HFF-Myc (cell line): ENCODE measurements at places on chromosomes 11 and 22.

- DNase-seq = no peak
These were observed 24.1 kb upstream of the ZDHHC13 start for GRCh38 chr11:19092850-19093249.

DNA sequence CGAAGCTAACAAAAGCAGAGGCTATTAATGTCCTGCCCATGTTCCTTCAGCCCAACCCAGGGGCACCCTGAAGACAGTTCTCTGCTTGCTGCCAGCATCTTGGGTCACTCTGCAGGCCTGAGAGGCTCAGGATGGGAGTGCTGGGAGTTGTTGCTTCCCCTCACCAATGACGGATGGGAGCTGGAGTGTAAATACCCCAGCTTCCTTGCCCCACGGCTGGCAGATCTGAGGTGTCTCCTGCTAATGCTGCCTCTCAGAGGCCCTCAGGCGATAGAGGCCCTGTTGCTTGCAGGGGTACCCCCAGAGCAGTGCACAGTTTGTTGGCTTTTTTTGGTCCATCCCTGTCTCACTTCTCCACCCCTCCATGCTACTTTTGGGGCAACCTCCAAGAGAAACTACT lies 32.9 kb downstream of the IFT27 start:
- no peak for DNase-seq

DNA sequence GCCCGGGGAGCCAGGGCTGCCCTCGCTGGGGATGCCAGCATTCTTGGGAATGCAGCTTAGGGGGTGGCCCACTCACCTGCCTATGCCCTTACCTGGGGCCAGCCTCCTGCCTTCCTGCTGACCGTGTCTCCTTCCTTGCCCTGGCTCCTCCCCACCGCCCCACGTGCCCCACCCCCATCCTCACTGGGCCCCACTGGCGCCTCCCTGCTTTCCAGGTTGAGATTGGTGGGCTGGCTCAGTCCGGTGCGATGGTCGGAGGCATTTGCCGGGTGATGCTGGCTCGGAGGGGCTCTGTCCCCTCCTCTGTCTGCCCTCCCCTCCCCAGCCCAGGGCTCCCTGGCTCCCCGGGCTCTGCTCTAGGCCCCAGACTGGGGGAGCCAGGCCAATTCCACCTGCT lies 34.1 kb upstream of the GRAMD4 start:
- no peak for DNase-seq

DNA sequence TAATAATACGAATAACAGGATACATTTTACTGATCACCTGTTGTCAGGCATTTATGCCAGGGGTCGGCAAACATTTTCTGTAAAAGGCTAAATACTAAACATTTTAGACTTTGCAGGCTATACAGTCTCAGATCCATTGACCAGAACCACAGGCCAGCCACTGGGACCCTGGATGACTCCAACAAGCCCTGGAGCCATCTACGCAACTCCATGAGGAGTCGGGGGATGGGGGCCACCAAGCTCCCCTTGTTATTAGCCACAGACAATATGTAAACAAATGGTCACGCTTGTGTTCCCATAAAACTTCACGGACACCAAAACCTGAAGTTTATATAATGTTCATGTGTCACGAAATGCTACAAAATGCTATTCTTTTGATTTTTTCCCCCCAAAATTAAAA lies 54.4 kb upstream of the EMID1 start:
- DNase-seq = no peak

- DNase-seq = no peak
These were observed 76.8 kb downstream of the JAM3 start for GRCh38 chr11:134145715-134146114.

- no peak for DNase-seq
These were observed 12.5 kb downstream of the CREB3L1 start for GRCh38 chr11:46290011-46290410.

GRCh38 chr11:114228435-114229411 lies 67.5 kb upstream of the NNMT start:
- DNase-seq = no peak

GRCh38 chr11:69630017-69630416 lies 10.9 kb upstream of the CCND1 start:
- no peak for DNase-seq

GRCh38 chr11:120137187-120137610 lies 714 bp downstream of the TRIM29 start:
- no peak for DNase-seq

DNA sequence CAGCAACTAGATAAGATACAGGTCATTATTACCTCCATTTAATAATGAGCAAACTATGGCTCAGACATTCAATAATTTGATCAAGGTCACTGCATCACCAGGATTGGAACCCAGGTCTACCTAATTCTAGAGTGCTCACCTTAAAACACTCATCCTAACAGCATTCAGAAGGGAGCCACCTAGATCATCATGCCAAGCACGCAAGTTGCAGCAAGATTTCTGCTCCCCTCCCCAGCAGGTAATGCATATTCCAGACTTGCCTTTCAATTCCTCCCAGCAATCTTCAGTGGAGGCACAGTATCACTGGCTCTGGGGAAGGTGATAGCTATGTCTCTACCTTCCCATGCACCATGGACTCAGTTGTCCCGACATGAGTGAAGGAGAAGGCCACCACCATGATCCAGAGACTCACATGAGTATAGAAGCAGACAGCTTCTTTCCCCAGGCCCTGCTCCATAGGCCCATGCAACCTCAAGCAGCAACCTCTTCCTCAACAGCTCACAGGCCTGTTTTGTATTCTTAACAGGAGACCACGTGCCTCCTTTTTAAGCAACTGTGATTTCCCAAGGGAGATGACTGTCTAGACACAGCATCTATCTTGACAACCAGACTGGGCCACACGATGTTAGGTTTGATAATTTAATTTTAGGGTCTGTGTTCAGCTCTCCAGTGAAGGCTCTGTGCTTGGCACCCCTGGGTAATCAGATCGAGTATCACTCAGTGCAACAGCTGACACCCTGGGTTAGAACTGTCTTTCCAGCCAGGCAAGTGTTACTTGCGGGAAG lies 36.4 kb downstream of the RAB30 start:
- DNase-seq = no peak

GRCh38 chr11:3764266-3764665 lies 33.1 kb downstream of the NUP98 start:
- no peak for DNase-seq

DNA sequence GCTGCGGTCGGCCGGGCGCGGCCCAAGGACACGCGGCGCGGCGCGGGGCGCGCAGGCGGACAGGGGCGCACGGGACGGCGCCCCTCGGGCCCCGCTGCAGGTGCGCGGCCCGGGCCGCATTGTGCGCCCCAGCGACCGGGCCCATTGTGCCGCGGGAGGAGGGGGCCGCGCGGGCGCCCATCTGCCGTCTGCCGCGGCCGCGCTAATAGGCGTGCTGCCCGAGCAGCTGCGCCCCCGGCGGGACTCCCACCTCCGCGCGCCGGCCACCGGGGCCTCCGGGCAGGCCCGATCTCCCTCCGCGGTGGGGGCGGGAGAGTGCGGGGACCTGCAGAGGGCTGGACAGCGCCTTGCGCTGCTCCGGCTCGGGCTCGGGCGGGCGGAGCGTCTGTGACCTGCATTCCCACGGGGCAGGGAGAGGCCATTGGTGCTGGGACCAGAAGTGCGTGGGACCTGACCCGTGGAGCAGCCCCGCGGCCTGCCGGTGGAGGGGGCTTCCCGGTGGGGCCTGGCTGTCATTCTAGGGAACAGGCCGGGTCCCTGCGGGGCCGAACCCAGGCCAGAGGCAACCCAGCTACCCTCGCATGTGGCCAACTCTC lies 933 bp downstream of the BRSK2 start:
- no peak for DNase-seq

GRCh38 chr22:30262917-30263741 lies 3.5 kb downstream of the OSM start:
- no peak for DNase-seq

- no peak for DNase-seq
These were observed 34.3 kb upstream of the CSTF3 start for GRCh38 chr11:33195462-33196173.

GRCh38 chr22:36227396-36227795 lies 11.9 kb downstream of the APOL2 start:
- no peak for DNase-seq

- DNase-seq = no peak
These were observed 2.3 kb downstream of the NUDT8 start for GRCh38 chr11:67627441-67627811.

DNA sequence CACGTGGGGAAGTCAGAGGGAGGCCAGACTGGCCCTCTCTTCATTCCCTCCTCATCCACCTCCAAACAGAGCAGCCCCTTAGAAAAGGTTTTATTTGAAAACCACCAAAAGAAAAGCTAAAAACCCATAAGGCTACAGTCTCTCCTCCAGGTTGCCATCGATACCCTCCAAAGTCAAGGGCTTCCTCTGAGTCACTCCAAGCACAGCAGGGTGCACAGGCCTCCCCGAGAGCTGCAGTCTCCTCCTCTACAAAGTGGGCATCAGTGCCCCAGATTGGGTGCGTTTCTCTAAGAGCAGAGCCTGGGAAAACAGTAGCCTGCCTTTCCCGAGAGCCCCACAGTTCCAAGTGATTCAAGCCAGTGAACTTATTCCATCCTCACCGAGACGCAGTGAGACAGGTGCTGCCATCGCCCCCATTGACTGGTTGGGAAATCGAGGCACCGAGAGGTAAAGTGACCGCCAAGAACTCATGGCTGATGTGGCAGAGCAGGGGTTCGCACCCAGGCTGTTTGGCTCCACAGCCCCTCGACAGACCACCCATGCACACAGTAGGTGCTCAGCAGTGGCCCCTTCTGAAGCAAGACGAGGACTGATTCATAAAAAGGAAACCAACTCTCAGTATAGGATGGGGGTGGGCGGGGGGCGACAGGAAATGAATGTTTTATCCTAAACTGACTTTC lies 91.7 kb upstream of the SHISAL1 start:
- no peak for DNase-seq

DNA sequence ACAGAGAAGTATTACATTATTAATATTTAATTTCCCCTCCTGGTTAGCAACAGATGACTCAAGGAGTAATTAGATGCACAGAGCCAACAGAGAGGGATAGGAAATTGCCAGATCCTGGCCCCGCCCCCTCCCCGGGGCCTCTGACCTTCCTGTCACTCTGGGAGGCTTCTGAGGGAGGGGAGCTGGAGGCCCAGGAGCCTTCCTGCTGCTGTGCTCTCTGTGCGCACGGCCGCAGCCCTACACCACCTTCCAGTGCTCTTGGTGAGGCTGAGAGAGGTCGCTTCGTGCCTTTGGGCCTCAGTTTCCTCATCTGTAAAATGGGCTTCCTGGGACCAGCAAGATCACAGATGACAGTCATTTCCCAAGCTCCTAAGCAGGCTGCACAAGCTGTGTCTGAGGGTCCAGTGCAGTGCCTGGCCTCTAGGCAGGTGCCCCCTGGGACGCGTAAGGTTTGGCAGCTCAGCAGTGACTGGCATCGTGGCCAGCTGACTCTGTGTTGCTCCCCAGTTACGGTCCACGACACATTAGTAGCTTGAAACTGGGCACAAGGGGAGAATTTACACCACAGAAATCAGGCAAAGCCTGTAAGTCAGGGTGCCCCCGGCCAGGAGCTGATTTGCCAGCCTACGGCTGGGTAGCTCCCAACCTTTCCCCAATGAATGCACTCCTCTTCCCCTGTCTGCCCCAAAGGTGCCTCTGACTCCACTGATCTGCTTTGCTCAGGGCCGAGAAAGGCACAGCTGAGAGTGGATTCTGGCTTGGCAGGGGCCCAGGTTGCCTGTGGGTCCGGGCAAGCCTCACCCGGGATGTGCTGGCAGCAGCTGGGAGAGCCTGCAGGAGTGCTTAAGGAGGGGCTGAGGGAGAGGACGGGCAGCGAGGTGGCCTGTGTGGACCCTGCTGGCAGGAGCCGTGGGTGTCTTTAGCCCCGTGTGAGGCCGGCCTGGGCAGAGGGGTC lies 2.3 kb downstream of the ADORA2A start:
- DNase-seq = no peak

DNA sequence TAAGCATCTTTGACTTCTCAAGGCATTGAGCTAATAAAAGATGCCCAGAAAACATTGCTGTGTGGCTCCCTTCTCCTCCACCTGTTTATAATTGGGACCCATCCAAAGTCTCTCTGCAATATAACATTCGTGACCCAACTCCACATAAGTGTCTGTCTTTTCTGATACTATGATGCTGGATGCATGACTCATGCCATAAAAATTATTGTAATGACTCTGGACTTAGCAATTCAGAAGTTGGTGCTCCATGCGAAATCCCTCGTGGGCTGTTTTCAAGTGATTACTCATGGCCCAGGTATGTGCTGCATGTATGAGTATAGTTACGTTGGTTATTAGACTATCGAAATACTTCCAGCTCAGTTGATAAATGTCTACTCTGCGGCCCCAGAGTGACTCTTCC lies 11.7 kb downstream of the FJX1 start:
- peak; percentile 98 for DNase-seq

DNA sequence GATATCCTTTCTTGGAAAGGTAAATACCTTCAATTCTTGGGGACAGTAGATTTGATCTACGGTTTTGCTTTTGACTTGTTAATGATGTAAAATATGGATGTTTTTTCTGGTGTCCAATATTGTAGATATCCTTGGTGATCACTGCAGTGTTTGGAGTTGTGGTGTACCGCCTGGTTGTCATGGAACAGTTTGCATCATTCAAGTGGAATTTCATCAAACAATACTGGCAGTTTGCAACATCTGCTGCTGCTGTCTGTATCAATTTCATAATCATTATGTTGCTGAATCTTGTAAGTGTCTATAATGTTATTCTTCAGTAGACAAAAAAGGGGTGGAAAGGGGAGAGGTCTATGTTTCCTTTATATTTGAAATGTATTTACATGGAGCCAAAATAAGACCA lies 27.4 kb upstream of the MUC15 start:
- no peak for DNase-seq

DNA sequence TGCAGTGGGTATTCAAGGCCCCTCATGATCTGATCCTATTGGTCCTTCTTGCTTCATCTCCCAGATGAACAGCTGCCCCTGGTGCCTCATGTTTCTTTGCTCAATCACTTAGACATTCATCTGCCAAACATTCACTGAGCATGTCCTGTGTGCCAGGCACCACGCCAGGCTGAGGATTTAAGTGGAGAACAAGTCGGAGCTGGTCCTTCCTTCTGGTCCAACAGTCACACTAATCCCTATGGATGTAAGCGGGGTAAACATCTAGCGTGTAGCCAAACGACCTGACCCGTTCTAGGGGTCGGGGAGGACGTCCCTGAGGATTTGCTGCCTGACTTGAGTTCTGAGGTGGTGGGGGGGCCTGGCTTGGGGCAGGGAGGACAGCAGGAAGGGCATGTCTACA lies 21.9 kb downstream of the ZMAT5 start:
- no peak for DNase-seq

- DNase-seq = no peak
These were observed 103.5 kb upstream of the OR5AK2 start for GRCh38 chr11:56885177-56885576.

GRCh38 chr11:15933886-15934625 lies 422.3 kb downstream of the SOX6 start:
- no peak for DNase-seq

DNA sequence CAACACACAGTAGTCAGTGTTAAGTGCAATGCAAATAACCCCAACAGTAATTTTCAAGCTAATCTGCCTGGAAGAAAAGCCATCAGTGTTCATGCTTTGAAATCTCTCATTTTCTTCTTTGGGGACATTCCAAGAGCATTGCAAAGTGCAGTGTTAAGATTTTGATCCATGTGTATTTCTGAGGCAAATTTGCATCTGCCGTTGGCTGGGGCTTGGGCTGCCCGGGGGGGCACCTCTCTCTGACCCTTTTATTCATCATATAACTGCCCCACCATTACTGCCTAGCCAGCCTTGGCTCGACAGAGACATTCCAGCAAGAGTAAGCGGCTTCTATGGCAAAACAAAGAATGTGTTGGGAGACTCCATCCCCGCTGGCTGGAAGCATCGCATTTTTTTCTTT lies 483.5 kb downstream of the BRD1 start:
- no peak for DNase-seq
